ENCODE measurements at places on chromosomes 2 and 18.
A peak's percentile ranks its signal among the peaks of the same experiment; 100 is the strongest.

DNA sequence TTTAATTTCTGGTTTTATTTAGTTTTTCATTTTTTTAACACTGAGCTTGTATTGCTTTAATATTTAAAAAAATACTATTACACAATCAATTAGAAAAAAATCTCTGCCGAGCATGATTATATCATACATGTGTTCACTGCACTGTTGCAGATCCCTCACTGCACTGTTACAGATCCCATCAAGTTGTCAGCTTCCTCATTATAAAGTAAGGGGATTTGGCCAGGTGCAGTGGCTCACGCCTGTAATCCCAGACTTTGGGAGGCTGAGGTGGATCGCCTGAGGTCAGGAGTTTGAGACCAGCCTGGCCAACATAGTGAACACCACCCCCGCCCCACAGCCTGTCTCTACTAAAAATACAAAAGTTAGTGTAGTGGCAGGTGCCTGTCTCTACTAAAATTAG, 33.0 kb upstream of the METTL21A start:
- DNase-seq: no peak

GRCh38 chr2:144453486-144454158, 66.3 kb downstream of the ZEB2 start:
- no peak for DNase-seq

DNA sequence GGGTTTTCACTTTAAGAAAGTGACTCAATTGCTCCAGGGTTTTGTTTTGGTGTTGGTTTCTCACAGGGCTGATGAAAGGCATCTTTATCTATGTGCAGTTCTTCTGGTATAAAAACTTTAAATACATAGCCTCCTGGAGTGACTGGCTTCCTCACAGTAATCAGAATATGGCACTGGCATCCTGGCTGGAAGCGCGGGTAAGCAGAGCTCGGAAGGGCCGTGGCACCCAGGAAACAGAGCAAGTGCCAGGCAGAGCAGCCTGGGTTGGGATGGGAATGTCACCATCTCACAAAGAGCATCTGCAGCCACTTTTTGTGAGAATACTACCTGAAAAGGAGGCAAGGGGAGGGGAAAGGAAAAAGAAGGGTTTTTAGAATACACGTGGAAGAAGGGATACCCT, 534.7 kb downstream of the PLCL1 start:
- no peak for DNase-seq

DNA sequence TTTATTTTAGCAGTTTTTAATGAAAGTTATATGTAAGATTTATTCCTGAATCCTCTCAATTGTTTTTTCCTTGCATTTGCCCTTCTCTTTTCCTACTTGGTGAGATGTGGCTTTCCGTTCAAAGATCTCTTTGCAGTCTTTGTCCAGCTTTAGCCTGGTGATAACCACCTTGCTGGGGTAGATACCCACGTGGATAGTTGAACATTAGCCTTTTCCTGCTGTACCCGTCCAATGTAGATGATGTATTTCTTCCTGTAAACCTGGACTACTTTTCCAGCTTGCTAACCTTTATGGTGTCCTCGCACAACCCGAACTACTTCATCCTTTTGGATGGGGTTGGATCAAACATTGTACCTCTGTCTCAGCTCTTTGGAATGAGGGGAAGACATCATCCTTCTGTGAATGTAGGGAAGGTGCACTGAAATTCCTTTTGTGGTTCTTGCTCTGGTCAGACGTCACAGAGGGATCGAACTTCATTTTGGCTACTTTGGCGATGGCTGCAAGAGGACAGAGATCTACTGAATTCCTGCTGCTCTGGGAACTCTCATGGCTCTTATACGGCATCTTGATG, 293.2 kb upstream of the EPAS1 start:
- no peak for DNase-seq

GRCh38 chr18:55780586-55781071, 192.6 kb upstream of the TCF4 start:
- DNase-seq: no peak

GRCh38 chr2:204472375-204472774, 72.9 kb upstream of the PARD3B start:
- no peak for DNase-seq

DNA sequence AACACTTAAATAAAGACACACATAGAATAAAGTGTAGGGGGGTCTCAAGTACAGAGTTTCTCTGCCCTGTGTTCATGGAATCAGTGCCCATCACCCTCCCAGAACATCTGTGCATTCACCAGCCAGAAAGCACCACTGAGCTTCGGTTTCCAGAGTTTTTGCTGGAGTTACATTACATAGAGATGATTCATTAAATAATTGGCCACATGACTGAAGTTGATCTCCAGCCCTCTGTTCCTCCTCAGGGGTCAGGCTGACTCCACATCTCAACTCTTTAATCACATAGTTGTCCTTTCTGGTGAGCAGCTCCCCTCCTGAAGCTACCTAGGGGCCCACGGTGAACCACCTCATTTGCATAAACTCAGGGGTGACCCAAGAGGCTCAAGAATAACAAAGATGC, 129.8 kb downstream of the METTL4 start:
- DNase-seq: no peak

DNA sequence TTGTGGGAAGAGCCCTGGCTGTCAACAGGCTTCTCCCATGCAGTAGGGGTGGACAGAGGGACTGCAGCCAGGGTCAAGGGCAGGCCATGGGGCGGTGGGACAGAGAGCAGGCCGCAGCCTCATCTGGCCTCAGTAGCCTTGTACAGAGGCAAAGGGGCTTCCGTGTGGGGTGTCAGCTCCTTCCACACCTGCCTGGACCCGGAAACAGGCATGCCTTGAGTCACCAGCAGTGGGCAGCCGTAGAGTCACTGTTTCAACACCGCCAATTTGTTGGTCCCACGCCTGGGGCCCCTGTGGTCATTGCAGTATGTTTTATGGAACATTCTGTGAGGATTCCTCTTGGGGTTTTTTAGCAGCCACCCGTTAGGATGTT, 173.0 kb downstream of the SMAD7 start:
- no peak for DNase-seq

DNA sequence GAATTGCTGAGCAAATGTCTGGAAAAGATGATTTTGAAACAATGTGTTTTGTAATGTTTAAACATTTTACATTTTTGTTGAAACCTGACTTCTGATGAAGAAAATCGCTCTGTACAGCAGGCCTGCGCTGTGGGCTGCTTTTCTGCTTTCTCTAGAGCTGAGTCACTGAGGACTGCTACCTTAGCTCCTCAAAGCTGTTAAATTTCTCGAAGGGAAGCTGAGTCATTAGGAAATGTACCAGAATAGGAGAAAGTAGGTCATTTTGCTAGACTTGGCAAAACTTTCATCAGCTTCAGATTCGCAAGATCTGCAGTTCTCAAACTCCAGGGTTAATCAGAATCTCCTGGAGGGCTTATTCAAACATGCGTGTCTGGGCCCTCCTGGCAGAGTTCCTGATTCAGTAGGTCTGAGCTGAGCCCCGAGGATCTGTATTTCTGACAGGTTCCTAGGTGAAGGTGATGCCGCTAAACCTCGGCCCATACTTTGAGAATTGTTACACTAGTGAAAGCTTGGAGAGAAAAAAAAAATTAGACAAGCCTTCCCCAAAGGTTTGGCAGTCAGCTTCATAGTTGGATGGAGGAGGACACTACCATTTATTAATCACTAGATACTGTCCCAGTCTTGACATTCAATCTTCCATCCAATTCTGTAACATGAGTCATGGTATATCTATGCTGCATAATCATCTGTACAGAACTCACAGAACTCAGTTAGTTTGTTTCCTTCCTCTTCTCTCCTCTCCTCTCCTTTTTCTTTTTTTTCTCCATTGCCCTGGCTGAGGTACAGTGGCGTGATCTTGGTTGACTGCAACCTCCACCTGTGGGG, 297.6 kb downstream of the PARD3B start:
- DNase-seq: peak; percentile 74

DNA sequence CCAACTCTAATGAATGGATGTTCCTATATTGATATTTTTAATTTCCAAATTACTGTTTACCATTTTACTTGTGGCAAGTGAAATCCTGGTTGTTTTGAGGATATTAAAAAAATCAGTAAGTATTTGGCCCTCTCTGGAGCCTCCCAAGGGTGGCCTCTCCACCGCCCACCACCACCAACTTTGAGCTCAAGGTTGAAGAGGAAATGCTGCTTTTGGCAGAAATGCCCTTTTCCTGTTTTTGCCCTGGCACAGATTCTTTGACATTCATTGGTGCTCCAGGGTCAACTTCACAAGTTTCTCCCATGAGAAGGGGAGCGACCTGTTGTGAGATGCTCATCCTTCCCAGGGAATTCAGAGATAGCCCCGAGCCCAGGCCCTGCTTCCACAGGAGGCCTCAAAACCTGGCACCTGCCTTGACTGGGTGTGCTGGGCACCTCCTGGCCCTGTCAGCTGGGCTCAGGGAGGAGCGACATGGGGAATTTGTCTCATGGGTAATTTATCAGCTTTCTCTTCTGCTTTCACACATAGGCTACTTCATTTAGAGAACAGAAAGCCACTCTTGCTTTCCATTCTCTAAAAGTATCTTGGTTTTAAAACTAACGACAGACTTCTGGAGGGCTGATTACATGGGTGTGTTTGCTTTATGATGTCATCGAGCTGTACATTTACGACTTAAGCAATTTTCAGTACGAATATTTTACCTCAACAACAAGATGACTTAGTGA, 6.9 kb downstream of the CD8A start:
- DNase-seq: no peak

DNA sequence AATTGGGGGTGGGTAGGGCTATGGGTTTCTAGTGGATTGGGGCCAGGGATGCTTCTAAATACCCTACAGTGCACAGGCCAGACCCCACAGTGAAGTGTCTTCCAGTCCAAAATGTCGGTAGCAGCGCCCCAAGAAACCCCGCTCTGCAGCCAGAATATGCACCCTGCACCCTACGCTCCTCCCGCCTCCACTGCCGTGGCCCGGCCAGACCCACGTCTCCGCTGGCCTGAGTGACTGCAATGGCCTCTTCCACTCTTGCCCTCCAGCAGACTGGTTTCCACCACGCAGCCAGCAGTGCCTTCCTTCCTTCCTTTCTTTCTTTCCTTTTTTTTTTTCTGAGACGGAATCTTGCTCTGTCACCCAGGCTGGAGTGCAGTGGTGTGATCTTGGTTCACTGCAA, 91.4 kb upstream of the TAF1B start:
- DNase-seq: no peak

DNA sequence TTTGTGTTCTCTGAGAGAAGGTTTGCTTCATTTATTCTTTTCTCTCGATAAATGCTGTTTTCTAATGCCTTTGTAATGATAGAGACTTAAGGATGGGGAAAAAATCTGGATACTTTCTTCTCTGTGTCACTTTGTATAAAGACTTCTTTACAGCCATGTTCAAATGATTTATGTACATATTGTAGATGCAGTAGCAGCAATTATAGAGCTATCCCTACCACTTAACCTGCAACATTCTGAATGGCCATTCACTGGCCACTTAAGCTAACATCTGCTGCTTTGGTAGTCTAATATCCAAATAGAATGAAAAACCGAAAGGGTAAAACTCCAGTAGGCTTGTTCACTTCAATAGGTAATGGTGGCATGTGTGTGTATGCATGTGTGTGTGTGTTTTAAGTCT, 97.8 kb downstream of the CSRNP3 start:
- no peak for DNase-seq

GRCh38 chr2:136347981-136348380, 230.0 kb upstream of the CXCR4 start:
- no peak for DNase-seq

DNA sequence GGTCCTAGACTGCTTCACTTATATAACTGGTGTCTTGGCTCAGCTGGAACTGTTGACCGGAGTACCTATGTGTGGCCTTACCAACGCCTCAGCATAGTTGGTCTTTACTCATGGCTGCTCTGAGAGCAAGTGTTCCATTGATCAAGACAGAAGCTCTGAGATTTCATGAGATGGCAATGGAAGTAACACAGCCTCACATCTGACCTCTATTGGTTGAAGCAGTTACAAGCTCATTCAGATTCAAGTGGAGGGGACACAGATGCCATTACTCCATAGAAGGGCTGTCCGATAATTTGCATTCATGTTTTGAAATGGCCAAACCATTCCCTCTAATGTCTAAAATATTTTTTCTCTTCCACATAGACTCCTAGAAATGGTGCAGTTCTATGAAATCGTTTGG, 46.4 kb upstream of the STK39 start:
- no peak for DNase-seq

DNA sequence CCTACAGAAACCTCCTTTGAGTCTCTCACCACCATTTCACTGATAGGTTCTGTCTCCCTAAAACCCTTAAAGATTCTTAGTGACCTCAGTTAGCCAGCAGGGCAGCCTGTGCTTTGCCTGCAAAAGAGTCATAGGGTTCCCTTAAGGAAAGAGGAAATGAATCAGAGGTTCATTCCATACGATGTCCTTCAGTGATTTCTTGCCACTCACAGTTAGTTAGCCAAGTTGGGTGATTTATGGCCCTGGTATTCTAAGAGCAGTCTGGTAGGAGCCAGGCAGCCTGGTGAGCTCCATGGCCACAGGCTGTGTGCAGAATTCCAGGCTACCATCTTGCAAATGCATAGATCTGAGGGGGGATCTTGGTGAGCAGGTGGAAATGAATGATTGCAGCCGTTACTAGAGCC, 18.7 kb upstream of the CCBE1 start:
- peak; percentile 94 for DNase-seq

DNA sequence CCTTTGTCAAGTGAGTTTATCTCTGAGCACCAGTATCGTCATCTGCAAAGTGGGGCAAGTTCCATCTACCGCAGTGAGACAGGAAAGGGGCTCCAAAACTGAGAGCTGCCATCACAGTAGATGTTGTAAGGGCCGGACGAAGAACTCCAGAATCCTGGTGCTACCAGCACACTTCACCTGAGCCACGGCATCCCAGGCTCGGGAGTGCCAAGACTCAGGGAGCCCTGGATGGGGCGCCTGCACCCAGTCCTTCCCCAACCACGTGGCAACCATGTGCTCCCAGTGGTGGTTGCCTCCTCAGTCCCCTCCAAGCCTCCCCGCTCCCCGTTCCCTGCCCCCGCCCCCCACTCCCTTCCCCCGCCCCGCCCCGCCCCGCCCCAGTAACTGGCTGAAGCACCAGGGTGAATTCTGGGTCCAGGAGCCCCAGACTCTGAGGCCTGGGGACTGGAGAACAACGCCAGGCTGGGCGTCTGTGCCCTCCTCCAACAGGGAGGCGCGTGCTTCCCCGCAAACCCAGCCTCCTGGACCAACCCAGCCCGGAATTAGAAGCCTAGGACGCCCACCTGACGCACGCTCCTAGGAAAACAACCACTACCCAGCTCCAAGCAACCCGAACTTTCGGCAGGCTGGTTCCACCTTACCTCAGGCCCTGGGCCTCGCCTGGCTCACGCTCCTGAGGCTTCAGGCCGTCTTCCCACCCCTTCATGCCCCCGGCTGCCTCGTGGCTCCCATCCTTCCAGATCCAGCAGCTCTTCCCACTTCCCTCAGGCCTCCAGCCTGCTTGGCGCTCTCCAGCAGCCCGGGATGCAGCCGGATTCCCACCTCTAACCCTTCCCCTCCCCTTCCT, 67.6 kb downstream of the LAMA3 start:
- no peak for DNase-seq

DNA sequence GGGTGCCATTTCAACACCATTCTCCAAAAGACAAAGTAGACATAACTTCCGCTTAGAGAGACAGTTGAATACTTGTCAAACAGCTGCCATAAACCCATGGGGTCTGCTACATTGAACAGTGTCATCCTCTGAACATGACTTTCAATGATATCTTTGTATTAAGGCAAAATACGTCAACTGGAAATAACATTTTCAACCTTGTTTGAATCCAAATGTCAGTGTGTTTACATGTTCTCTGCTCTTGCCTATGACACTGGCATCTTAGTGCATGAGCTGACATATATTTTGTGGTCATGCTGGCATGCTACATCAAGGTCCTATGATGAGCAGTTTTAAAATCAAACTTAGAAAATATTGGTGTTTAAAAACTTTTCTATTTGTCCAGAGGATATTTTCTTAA, 1548.1 kb upstream of the LRRTM1 start:
- DNase-seq: no peak

- no peak for DNase-seq
These were observed 123.1 kb downstream of the SOCS6 start for GRCh38 chr18:70411876-70412435.
